ENCODE measurements at places on chromosomes 4 and X. TPM values are rescaled to one million over a fixed set of nuclear protein-coding genes. Genes with fewer than 3 reads are reported as not detected.

Gene DNAJB14
- total RNA-seq, result 20.8 TPM

Gene RBMXL3
- total RNA-seq, result not detected

Gene LONRF3
- 18.8 TPM for total RNA-seq

Gene FAM47E
- total RNA-seq, result 10.1 TPM

Gene H2AZ1
- total RNA-seq, result 47.7 TPM

Gene KLHL13
- 3.4 TPM for total RNA-seq
